ENCODE measurements at places on chromosomes 1 and 21. TPM values are rescaled to one million over a fixed set of nuclear protein-coding genes. Genes with fewer than 3 reads are reported as not detected.
A peak's percentile ranks its signal among the peaks of the same experiment; 100 is the strongest.

Gene CD244
- total RNA-seq = not detected

Gene NBPF6
- total RNA-seq = not detected

Gene DNAH14
- 70.8 TPM for total RNA-seq

Gene HSD3B2
- total RNA-seq = not detected

Gene FAM163A
- not detected for total RNA-seq

Gene SNIP1
- 32.0 TPM for total RNA-seq

Gene GPR25
- 0.25 TPM for total RNA-seq

Gene AMY1B
- not detected for total RNA-seq

Gene METTL18
- 2.8 TPM for total RNA-seq

Gene GBP5
- total RNA-seq = not detected

Gene VHLL
- 0.49 TPM for total RNA-seq

DNA sequence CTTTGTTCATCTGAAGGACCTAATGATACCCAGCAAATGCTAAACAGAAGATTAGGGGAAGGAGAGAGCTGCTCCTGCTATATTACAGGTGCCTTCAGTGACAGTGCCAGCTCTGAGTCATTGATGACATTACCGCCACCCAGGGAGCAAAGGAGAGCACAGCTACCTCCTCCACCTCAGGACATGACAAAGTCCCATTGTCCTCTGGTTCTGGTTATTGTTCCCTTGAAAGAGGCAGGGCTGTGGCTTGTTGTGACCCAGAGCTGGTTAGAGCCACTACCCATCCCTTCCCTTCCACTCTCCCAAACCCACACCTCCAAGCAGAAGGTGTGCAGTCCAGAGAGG lies 363.5 kb upstream of the DUSP10 start:
- no peak overlapping the region for H3K4me3 ChIP-seq
- no peaks in the 10 kb centered on the region for H3K27me3 ChIP-seq
- peaks cover 6% of the 10 kb centered on the region for H3K36me3 ChIP-seq

DNA sequence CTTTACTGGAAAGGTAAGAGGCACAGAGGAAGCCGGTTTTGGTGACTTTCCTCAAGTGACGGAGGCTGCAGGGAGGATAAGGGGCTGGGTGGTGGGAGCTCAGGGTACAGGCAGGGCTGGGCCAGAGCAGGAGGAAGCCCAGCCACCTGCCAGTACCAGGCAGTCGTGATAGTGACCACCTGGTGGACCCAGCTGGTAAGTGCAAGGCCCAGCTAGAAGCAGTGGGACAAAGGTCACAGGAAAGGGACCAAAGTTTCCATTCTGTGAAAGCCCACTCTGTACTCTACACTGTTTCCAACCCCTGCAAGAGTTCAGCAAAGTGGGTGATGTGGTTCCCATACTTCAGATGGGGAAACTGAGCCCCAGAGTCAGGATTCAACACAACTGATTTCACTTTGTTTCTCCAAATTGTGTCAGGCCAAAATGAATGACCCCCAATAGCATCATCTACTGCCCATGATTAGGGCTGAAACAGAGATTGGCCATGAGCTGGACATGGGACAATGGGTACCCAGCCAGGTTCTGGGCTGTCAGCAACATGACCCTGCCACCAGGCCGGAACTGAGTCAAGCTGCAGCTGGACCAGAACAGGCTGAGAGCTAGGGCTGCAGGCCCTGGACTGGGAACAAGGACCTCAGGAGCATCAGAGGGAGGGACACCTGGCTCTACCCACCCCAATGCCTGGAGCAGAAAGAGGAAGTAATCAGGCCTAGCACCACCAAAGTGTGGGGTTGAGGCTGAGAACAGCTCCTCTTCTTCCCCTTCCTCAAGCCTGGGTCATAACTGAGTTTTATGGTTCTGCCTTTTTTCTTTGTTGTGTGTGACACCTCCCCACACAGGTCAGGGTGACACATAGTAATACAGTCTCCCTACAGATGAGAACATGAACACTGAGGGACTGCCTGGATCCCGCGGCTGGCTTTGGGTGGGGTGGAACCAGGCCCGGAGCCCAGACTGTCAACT lies 50.2 kb downstream of the KCNN3 start:
- H3K4me1 ChIP-seq = peaks cover 6% of the 10 kb centered on the region
- H3K27me3 ChIP-seq = no peaks in the 10 kb centered on the region
- no peak overlapping the region for H3K4me3 ChIP-seq
- H3K27ac ChIP-seq = no peak overlapping the region
- peak; percentile 49 for DNase-seq
- no peaks in the 10 kb centered on the region for H3K36me3 ChIP-seq

- H3K27me3 ChIP-seq = no peaks in the 10 kb centered on the region
- peaks cover 73% of the 10 kb centered on the region for H3K36me3 ChIP-seq
- no peak for DNase-seq
- H3K27ac ChIP-seq = peak overlapping the region; percentile 70
- no peak overlapping the region for H3K4me3 ChIP-seq
- H3K4me1 ChIP-seq = peaks cover 59% of the 10 kb centered on the region
These were observed 25.8 kb upstream of the LAPTM5 start for GRCh38 chr1:30783256-30783915.

- no peaks in the 10 kb centered on the region for H3K4me1 ChIP-seq
- no peak for DNase-seq
- no peaks in the 10 kb centered on the region for H3K36me3 ChIP-seq
- no peak overlapping the region for H3K27ac ChIP-seq
These were observed 6.9 kb downstream of the TFF3 start for GRCh38 chr21:42308161-42308913.

GRCh38 chr1:233916706-233917105 lies 12.2 kb downstream of the SLC35F3 start:
- H3K36me3 ChIP-seq = no peaks in the 10 kb centered on the region
- peak; percentile 36 for DNase-seq
- no peak overlapping the region for H3K4me3 ChIP-seq
- no peaks in the 10 kb centered on the region for H3K27me3 ChIP-seq

DNA sequence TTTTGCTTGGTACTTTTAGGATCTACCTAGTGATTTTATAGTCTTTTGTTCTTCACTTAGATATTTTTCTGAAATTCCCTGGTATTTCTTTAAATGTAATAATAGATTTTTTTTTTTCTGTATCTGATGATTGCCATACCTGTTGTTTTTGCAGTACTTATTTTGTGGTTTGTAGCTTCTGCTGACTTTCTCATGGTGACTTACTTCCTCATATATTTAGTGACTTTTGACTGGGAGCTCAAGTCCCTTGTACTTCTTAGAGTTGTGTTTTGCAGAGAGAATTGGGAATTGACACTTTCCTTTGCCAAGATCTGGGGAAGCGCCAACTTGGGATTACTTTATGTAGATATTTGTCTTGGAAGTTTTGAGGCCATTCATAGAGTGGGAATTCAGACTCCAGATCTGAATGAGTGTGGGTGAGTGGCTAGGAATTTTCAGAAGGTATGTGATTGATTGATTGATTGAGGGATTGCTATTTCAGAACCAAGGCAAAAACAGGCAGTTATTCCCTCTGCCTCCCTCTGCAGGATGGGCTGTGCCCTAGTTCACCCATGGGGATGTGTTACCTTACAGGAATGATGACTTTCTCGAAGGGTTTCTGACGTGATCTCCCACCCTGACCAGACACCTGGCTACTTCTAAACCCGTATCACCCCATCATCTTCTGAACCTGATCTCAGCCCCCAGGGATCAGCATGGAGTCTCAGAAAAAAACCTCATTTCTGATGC lies 219.5 kb downstream of the URB2 start:
- no peak for DNase-seq
- peak overlapping the region; percentile 58 for H3K27ac ChIP-seq
- peaks cover 37% of the 10 kb centered on the region for H3K4me1 ChIP-seq
- H3K4me3 ChIP-seq = no peak overlapping the region
- no peaks in the 10 kb centered on the region for H3K36me3 ChIP-seq

DNA sequence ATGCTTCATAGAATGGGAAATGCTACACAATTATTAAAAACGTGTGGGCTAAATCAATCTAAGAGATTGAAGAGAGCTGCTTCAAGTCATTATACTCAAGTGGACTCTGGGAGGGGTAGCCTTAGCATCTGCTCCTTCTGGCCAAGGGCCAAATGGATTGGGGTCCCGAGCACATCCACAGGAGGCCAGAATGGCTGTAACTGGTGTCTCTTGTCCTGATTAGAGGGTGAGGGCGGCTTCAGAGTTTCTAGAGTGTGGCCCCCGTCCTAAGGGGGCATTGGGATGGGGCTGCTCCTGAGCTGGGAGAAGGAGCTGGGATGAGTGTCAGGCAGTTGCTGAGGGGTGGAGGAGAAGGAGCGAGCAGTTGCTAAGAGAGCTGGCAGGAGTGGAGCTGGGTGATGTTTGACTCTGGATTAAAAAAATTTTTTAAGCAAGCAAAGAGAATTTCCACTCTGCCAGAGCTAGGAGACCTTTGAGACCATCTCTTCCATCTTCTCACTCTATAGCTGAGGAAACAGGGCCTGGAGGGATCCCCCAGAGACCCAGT lies 71.3 kb upstream of the TLR5 start:
- no peaks in the 10 kb centered on the region for H3K36me3 ChIP-seq
- no peak for DNase-seq
- H3K27me3 ChIP-seq = no peaks in the 10 kb centered on the region
- H3K27ac ChIP-seq = no peak overlapping the region
- H3K4me3 ChIP-seq = no peak overlapping the region

DNA sequence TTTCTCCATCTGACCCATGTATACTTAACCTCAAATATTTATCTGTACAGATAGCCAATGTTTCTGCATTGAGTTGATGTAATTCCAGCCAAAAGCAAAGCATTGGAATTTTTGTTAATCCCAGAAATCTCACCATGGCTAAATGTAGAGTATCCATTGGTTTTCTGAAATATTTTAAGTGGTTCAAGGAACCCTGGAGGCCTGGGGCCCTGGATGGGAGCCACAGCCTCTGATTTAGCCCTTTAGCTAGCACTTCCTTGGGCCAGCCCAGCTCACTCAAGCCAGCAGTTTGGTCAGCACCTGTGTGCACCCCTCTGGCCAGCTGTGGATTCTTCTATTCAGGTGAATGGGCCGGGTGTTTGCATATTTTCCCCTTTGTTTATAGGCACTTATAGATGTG lies 18.8 kb upstream of the EPS8L3 start:
- no peaks in the 10 kb centered on the region for H3K27me3 ChIP-seq
- DNase-seq = no peak

DNA sequence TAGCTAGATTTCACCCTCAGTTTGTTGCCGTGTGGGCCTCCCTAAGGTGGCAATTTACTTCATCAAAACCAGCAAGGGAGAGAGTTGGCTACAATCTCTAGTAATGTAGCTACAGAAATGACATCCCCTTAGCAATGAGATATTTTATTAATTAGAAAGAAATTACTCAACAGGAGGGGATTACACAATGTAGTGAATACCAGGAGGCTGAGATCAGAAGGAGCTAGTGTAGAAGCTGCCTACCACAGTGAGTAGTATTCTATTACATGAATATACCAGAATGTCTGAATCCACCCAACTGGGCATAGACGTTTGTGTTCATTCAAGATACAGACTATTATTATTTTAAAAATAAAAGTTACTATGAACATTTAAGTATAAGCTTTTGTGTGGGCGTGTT lies 868.2 kb upstream of the CXADR start:
- no peaks in the 10 kb centered on the region for H3K27me3 ChIP-seq
- H3K36me3 ChIP-seq = no peaks in the 10 kb centered on the region
- no peaks in the 10 kb centered on the region for H3K4me1 ChIP-seq
- peak; percentile 6 for DNase-seq

DNA sequence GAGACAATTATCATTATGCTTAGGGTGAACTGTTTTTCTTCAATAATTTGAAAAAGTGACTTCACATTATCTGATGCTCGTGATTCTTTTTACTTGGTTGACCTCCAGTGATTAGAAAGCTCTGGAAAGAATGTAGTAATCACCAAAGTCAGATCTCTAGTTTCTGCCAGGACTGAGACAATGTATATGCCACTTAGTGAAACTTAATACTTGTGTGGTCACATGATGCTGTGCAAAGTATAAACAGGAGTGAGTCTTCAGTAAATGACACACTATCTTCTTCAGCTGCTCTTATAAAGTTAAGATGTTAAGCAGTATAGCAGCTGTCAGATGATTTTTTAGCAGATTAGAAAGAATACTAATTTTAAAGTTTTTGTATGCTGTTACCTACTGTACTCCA lies 17.2 kb downstream of the VCAM1 start:
- H3K4me3 ChIP-seq = no peak overlapping the region
- H3K4me1 ChIP-seq = no peaks in the 10 kb centered on the region

DNA sequence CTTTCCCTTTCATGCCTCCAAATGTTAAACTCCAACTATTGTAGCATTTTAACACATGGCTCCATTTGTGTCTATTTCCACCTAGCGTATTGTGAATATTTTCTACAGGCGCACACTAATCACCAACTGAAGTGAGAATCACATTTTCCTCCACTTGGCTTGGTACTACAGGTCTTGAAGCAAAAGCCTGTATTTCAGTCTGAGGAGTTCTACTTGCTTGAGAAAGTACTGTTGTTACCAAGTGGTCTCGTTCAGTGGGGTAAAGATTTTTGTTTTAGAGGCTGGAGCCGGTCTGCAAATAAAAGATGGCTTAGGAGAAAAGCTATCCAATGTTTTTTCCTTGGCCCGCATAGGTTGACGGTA lies 550 bp upstream of the PTBP2 start:
- DNase-seq = no peak
- H3K27me3 ChIP-seq = no peaks in the 10 kb centered on the region
- H3K36me3 ChIP-seq = peaks cover 22% of the 10 kb centered on the region
- peak overlapping the region; percentile 89 for H3K4me3 ChIP-seq

- peak overlapping the region; percentile 96 for H3K27ac ChIP-seq
- peaks cover 19% of the 10 kb centered on the region for H3K36me3 ChIP-seq
- peak; percentile 23 for DNase-seq
- H3K27me3 ChIP-seq = no peaks in the 10 kb centered on the region
- H3K4me3 ChIP-seq = no peak overlapping the region
- H3K4me1 ChIP-seq = peaks cover 28% of the 10 kb centered on the region
These were observed 254.7 kb downstream of the NFIA start for GRCh38 chr1:61337037-61337436.

DNA sequence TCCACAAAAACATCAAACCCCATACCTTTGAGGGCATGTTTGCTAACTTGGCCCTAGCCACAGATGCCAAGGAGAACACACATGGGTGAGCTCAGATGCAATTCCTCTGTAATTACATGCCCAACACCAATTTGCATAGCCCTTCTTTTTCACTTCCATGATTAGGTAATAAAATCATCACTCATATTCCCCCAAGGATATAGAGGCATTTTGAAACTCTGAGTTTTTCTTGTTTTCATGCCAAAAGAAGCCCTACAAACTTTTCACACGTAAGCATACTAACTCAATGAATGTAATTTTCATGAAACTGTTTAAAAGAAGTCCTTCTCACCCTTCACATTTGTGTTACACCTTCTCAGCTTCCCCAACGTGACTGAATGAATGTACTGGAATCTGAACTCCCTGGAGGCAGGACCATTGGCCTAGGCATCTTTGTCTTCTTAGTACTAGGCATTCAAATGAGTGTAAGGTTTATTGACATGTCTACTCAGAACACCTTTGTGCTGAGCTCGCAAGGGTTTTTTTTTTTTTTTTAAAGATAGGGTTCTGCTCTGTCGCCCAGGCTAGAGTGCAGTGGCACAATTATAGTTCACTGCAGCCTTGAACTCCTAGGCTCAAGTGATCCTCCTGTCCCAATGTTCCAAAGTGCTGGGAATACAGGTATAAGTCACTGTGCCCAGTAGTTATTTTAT lies 31.0 kb downstream of the FBXO42 start:
- peak overlapping the region; percentile 38 for H3K27ac ChIP-seq
- DNase-seq = peak; percentile 79
- H3K4me1 ChIP-seq = peaks cover 18% of the 10 kb centered on the region

GRCh38 chr1:48831120-48831978 lies 54.7 kb upstream of the BEND5 start:
- peak; percentile 26 for DNase-seq
- no peaks in the 10 kb centered on the region for H3K36me3 ChIP-seq
- peak overlapping the region; percentile 7 for H3K27ac ChIP-seq
- H3K4me3 ChIP-seq = no peak overlapping the region

GRCh38 chr1:242405947-242406346 lies 118.5 kb downstream of the PLD5 start:
- no peak overlapping the region for H3K4me3 ChIP-seq
- H3K27me3 ChIP-seq = no peaks in the 10 kb centered on the region
- DNase-seq = no peak
- no peak overlapping the region for H3K27ac ChIP-seq

All from MCF 10A (cell line).